ENCODE measurements at places on chromosomes 2 and 18. TPM values are rescaled to one million over a fixed set of nuclear protein-coding genes. Genes with fewer than 3 reads are reported as not detected.

STAT1 gene
- 153 TPM for polyA plus RNA-seq

- no peak for DNase-seq
Measured at GRCh38 chr2:49514201-49514600, 359.9 kb upstream of the FSHR start.

DNA sequence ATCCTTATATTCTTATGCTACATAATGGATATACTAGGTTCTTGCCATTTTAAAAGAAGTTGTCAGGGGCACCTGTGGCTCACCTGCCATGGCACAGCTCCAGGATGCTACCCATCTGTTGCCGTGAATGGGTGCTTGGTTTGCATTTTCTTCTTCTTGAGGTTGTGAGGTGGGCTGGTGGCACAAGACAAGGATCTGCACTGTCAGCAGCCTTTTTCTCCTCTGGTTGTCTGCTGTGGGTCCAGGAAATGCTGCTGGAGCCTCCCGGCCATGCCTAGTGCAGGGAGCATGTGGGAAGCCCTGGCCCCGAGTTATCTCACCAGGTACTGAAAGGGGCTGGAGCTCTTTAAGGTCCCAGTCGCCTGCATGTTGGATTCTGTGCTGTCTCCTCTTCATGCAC, 2.6 kb downstream of the IL1R1 start:
- DNase-seq, result no peak

DLX2 gene
- not detected for polyA plus RNA-seq

DNA sequence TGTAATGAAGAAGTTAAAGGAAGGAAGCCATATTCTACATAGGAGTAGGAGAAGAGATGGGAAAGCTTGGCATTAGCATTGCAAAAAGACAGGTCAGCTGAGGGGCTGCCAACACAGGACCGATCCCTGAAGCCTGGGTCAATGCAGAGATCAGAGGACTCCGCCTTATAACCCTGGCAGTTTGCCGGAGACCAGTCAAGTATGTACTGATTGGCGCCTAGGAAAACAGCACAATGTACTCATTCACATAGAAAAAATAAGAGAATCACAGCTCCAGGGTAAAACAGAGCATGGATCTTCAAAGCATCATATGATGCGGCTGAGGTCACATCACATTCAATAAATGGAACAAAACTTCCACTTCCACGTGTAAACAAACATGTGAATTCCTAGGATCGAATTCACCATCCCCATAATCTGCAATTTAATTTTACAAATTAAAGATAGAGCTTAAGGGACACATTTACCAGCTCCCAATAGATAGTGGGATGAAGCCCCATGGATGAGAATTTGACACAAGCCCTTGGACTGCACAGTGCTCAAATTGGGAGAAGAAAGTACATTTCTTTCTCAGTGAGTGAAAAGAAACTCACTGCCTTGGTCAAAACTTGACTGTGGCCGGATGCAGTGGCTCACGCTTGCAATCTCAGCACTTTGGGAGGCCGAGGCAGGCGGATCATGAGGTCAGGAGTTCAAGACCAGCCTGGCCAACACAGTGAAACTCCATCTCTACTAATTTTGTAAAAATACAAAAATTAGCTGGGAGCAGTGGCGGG, 135.0 kb upstream of the KLHL14 start:
- no peak for DNase-seq

- no peak for DNase-seq
Measured at GRCh38 chr2:66443186-66443978, 8.5 kb downstream of the MEIS1 start.

DNA sequence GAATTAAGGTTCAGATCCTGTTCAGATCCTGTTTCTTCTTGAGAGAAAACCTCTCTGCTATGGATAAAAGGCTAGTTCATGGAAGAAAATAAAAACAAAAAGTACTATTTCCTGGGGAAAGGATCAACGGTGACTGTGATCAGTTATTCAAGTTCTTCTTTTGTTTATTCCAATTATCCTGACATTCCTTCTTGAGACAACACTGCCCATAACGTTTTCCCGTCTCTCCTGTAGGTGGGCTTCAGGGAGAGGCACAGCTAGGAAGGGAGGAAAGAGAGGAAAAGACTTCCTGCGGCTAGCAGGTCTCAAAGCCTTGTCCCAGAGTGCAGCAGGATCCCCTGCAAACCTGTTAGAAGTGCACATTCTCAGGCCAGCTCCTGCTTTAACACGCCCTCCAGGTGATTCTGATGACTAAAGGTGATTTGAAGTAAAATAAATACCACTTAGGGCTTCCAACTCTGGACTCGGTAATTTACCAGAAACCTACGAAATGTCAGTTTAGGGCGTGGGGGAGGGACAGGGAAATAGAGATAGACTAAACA, 4.5 kb upstream of the FHL2 start:
- DNase-seq, result no peak

MEIS1 gene
- 105 TPM for polyA plus RNA-seq

GRCh38 chr2:101720732-101721131, 23.2 kb downstream of the MAP4K4 start:
- no peak for DNase-seq

DNA sequence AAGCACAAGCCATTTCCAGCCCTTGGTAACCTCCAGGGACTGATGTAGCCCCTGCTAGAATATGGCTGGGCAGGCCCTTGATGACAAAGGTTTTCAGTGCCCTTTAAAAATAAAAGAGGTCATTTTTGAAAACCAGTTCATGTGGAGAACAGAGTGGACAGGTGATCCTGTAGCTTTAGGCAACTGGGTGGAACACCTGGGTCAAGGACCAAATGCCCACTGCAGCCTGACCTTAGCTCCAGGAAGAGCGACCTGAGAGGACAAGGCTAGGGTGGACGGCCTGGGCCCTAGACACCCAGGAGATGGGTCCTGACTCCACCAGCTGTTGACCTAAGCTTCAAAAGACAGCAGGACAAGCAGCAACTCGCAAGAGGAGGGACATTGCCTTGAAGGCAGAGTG, 116.6 kb downstream of the LIPG start:
- no peak for DNase-seq

- DNase-seq, result no peak
Measured at GRCh38 chr2:117985092-117985491, 28.8 kb downstream of the CCDC93 start.

- no peak for DNase-seq
Measured at GRCh38 chr2:164778723-164779122, 62.9 kb downstream of the COBLL1 start.

SEPTIN10 gene
- 114 TPM for polyA plus RNA-seq

DNA sequence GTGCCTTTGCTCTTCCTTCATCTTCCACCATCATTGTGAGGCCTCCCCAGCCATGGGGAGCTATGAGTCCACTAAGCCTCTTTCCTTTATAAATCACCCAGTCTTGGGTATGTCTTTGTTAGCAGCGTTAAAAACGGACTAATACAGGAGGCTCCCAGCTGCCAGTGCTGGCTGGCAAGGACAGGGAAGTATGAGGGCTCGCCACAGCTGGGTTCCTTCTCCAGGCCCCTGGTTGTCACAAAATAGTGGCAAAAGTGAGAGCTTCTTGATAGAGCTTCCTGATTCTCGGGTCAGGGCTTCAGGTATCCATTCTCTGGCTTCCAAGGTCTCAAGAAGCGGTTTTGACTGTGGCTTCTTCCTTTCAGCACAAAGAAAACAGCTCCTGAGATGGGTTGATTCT, 85.0 kb downstream of the ZNF516 start:
- no peak for DNase-seq

PRKAG3 gene
- polyA plus RNA-seq, result not detected

C2orf66 gene
- polyA plus RNA-seq, result 0.35 TPM

PKDCC gene
- 323 TPM for polyA plus RNA-seq

FAM168B gene
- polyA plus RNA-seq, result 121 TPM

FER1L5 gene
- polyA plus RNA-seq, result 0.79 TPM

DNA sequence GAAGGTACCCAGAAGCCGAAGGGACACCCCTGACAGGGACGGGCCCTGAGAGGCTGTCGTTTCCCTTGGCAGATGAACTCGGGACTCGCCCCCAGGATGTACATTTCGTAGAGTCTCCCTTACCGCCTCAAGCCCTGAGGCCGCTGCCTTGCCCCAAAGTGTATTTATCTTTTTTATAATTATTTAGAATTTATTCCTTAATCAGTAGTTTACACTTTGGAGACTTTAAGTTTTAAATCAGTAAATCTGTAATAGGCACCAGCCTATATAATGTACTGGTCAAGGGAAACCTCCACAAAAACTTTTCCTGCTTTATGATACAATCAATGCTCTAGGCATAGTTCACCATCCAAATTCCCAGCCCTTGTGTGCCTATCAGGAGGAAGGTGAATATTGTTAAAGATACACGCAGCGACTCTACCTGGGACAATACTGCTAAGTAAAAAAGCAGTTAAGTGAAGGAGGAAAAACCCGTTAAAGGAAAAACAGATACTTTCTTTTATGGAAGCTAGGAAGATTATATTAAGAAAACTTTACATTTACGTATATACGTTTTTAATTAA, 848 bp downstream of the VRK2 start:
- DNase-seq, result no peak

REG1B gene
- polyA plus RNA-seq, result not detected

- DNase-seq, result no peak
Measured at GRCh38 chr2:44935729-44936098, 5.8 kb upstream of the SIX3 start.

- no peak for DNase-seq
Measured at GRCh38 chr2:221981912-221982470, 316.8 kb downstream of the PAX3 start.

- peak; percentile 84 for DNase-seq
Measured at GRCh38 chr18:75210274-75211001, at the start of gene TSHZ1. TSHZ1 (plus strand) TSS chr18:75210797; CDS start chr18:75211877, 1,080 bp downstream.

BCL2 gene
- 24.7 TPM for polyA plus RNA-seq

GREB1L gene
- 2.8 TPM for polyA plus RNA-seq

DNA sequence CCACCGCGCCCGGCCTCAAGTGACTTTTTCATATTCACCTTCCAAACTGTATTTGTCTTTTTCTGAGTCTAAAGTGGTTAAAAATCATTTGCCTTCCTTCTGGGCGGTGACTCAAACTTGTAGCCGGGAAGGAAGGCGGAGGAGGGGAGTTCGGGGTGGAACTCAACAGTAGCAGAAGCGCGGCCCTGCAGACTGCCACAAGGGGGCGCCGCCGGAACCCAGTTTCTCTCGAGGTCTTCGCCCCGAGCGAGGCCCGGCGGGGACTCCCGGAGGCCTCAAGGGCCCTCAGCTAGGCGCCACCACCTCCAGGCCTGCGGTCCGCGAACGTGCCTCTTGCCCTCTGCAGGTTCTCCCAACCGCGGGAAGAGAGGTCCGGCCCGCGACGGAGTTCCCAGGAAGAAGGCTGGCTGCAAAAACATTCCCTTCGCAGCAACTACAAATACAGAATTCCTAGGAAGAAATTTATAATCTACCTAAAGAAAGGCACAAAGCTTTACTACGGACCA, 16.8 kb upstream of the ITM2C start:
- peak; percentile 69 for DNase-seq

DNA sequence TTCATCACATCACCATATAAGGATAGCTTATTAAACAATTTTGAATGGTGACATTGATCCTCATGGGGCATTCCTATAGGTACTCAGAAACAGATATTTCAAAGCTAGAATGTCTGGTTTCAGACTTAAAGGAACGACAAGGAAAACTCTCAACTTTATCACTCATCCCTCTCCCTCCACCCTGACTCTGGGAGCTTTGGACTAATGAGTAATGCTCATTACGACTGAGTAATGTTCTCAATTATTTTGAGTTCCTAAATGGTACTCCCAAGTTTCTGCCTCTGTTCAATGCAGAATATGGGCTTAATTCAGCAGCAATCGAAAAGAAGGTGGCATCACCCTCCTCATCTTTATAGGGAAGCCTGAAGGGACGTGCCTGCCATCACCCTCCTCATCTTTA, 43.4 kb downstream of the RFX8 start:
- no peak for DNase-seq

GRCh38 chr18:60804415-60804814, 431.8 kb upstream of the MC4R start:
- no peak for DNase-seq

GRCh38 chr2:233817361-233817911, 36.9 kb downstream of the HJURP start:
- no peak for DNase-seq

Measured in right renal cortex interstitium (tissue), 3 donors.